ENCODE measurements at places on chromosomes 2 and 18. TPM values are rescaled to one million over a fixed set of nuclear protein-coding genes. Genes with fewer than 3 reads are reported as not detected.
A peak's percentile ranks its signal among the peaks of the same experiment; 100 is the strongest.

The SPC25 gene
- 25.1 TPM for polyA plus RNA-seq

The GAD1 gene
- 0.53 TPM for polyA plus RNA-seq

DNA sequence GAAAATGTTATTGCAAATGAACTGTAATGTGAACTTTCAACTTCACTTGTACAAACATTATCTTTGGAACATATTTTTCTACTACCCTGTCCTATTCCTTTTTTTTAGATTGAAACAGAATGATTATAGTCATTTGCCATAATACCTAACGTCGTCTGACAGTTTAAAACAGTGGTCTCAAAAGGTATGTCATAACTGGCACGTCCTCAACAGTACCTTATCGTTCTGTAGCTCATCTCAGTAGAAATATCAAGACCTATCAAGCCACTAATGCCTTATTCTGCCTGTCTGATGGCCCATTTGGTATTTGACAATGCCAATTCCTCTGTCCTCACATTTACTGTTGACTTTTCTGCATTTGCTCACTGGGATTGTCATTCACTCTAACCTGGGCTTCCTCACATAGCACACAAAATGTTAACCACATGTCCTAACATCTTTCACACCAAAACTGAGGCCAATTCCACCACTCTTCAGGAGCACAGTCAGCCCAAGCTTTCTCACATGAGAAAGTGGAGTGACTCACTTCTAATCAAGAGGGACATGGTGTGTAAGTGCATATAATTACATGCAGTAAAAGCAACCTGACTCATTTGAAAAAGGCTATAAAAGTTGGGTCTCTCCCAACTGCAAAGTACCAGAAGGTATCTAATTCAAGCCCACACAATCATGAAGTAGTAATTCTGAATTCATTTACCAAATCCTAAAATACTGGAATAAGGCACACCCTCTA, 34.8 kb downstream of the DNER start:
- DNase-seq: no peak

- DNase-seq: peak; percentile 56
Observed at GRCh38 chr2:241609859-241610793, 26.8 kb downstream of the THAP4 start.

The WNT10A gene
- polyA plus RNA-seq: 1.1 TPM

The NDC80 gene
- 24.5 TPM for polyA plus RNA-seq

DNA sequence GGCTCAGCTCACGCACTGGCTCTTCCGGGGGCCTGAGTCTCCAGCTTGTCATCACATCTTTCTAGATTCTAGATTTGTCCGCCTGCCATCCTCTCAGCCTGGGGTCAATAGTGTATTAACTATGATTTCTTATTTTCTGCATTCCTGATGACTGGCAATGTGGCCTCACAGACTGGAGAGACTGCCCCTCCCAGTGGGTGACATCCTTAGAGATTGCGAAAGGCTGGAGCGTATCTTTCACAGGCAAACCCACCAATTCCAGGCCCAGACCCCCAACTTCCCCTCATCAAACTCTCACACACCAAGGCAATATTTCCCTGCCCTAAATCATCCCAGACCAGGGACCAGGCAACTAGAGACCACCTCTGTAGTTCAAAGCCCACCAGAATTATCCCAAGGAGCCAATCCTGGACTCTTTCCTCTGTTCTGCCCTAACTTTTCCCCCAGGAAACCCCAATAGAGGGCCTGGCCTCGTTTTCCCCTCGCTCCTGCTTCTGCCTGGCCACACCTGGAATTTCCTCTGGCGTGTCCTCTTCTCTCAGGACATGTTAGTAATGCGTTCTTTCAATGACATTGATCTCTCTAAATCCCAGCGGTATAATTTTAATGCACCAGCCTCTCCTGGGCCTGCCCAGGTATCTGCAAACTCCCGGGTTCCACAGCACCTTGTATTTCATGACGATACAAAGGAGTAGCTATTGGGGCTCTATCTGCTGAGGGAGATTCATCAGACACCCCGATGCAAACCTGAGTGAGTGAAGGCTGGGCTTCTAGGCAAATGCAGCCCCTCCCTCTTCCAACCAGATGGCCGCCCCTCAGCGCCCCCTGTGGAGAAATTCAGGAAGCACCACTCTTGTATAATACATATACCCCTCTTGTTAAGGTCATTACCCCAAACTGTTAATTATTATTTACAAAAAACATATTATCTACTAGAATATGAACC, 2.4 kb upstream of the KCNF1 start:
- DNase-seq: no peak

- DNase-seq: no peak
Observed at GRCh38 chr2:211351987-211352386, 795.6 kb downstream of the CPS1 start.

DNA sequence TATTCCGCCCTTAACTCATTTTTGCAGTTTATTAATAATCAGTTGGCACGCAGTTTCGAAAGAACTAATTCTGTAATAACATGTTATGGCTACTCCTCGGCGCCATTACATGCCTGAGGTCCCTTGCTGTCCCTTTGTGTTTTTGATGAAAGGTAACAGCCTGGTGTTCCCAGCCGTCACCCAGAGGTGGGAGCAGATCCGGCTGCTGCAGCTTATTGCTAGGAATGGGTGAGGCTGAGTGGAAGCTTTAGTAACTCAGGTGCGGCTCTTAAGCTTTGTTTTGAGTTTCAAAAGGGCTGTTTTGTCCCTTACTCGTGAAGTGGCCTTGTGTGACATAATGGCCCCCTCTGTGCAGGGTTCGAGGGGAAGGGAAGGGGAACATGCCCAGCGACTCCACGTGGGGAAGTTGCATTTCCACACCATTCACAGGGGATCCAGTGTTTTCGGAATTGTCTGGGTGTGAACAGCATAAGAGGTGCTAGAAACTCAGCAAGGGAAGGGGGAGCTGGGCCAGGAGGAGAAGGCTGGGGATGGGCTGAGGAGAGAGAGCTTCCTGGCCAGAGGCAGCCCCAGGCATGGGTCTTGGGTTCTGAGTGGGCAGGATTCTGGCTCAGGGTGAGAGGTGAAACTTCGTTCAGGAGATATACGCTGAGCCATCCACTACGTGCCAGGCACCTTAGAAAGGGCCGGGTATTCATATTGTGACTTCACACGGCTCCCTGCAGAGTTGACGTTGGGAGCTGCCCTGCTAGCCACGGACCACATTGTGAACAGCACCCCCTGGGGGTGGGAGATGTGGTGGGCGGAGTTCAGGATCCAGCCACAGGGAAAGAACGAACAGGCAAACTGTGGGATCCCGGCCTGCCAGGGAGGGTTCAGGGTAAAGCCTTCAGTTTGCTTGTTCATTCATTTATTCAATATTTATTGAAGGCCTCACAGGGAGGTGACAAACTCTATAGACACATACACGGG, 84.4 kb downstream of the TGOLN2 start:
- no peak for DNase-seq

- no peak for DNase-seq
Observed at GRCh38 chr2:119694470-119694844, 15.5 kb downstream of the TMEM177 start.

GRCh38 chr2:6828299-6828584, 37.5 kb downstream of the CMPK2 start:
- DNase-seq: peak; percentile 36

The ACMSD gene
- polyA plus RNA-seq: 50.2 TPM

DNA sequence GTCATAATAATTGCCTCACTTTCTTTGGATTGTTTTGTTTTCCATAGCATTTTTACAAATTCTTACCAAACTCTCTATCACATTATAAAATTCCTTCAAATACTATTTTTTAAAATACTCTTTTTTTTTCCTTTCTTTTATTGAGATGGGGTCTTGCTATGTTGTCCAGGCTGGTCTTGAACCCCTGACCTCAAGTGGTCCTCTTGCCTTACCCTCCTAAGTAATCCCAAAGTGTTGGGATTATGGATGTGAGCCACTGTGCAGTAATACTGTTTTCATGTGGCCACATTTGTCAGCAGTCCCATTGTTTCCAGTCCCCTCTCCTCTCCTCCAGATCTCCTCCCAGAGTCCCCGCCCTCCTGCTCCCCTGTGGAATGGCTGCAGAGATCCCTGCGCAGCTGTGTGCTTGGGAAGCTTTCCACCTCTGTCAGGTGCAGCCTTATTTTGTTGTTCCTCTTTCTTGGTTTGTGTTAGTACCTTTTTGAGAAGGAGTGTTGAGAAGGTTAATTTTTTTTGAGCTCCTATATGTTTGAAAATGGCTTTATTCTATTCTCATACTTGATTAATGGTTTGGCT, 227.3 kb downstream of the LOXHD1 start:
- DNase-seq: no peak

GRCh38 chr2:7016601-7017211, 99.5 kb downstream of the RNF144A start:
- no peak for DNase-seq

DNA sequence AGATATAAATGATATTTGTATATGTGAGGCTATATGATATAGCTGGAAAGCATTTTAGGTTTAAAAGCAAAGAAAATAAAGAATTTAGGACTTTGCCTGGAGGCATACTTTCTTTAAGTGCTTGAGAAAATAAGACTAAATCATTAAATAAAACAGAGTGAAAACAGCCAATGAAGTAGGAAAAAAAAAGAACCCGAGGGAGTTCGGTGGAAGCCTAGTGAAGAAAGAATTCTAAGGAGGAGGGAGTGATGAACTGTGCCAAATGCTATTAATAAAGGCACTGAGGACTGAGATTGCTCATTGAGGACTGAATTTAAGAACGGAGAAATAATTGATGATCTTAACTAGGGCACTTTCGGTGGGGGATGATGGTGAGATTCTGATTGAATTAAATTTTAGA, 573.5 kb downstream of the DSC3 start:
- no peak for DNase-seq

The MYOM1 gene
- polyA plus RNA-seq: 6.9 TPM

The PGAP1 gene
- polyA plus RNA-seq: 27.5 TPM

Measured in right renal cortex interstitium (tissue), 3 donors.